Neural crest cell (in vitro differentiated cells): ENCODE measurements at places on chromosomes 2 and 18. TPM values are rescaled to one million over a fixed set of nuclear protein-coding genes. Genes with fewer than 3 reads are reported as not detected.

- no peak overlapping the region for H3K27ac ChIP-seq
- DNase-seq = no peak
- H3K4me3 ChIP-seq = no peak overlapping the region
These were observed 134.0 kb upstream of the SPATS2L start for GRCh38 chr2:200172521-200172920.

DNA sequence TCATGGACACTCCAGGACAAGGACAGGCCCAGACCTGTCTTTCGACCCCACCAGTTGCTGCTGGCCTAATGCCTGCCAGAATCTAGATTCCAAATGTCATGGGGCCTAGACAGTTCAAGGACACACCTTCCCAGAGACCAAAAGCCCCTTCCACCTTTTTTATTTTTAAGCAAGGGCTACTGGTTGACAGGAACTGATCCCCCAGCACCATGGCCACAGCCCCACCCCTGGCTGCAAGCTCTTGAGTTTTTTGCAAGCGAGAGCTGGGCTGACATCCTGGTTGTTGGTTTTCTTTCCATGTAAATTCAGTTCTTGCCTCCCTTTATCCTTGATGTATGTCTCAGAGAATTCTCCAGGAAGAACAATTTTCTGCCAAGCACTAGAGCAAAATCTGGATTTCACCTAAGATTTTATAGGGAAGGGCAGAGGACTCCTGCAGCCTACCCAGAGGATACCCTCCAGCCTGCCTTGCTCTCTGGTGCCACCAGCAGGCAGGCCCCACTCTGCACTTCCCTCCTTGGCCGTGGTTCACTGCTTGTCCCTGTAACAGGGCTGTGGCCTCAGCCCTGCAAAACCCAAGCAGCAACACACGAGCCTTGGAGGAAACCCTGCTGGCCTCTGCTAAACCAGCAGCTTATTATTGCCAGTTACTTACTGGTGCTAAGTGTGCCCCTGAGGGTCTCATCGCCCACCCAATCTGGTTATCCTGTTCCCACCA lies 97.7 kb downstream of the TWIST2 start:
- peak; percentile 38 for DNase-seq
- no peaks in the 10 kb centered on the region for H3K36me3 ChIP-seq
- no peaks in the 10 kb centered on the region for H3K4me1 ChIP-seq
- H3K27me3 ChIP-seq = no peaks in the 10 kb centered on the region
- H3K4me3 ChIP-seq = no peak overlapping the region

GRCh38 chr2:113965644-113966043 lies 75.8 kb downstream of the ACTR3 start:
- DNase-seq = peak; percentile 30
- H3K36me3 ChIP-seq = no peaks in the 10 kb centered on the region
- peaks cover 8% of the 10 kb centered on the region for H3K4me1 ChIP-seq
- H3K27ac ChIP-seq = no peak overlapping the region
- no peaks in the 10 kb centered on the region for H3K27me3 ChIP-seq

DNA sequence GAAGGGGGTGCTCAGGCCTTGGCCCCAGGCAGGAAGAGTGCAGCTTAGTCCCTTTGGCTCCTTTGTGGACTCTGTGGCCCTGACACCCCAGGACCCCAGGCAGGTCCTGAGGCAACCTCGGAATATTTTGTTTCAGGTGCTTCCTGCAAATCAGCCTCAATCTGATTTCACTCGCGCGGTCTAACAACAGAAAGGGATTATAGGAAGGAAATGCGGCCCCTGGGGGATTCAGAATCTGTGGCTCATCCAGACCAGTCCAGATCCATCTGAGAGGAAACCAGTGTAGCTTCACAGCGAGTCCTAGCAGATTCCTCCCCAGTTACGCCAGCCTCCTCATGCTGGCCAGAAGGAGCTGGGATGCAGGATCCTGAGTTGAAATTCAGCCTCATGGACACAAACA lies 59.5 kb upstream of the YWHAQ start:
- H3K27me3 ChIP-seq = no peaks in the 10 kb centered on the region
- H3K4me3 ChIP-seq = no peak overlapping the region
- peak overlapping the region; percentile 2 for H3K27ac ChIP-seq

SPC25 gene
- total RNA-seq = 39.3 and 40.8 TPM in 2 replicates

REEP1 gene
- total RNA-seq = 12.0 and 12.3 TPM in 2 replicates

OR6B2 gene
- not detected in 2 replicates for total RNA-seq

GRCh38 chr2:231934441-231935206 lies 8.4 kb upstream of the NPPC start:
- H3K4me3 ChIP-seq = no peak overlapping the region
- no peaks in the 10 kb centered on the region for H3K36me3 ChIP-seq
- H3K27ac ChIP-seq = peak overlapping the region; percentile 57
- H3K4me1 ChIP-seq = no peaks in the 10 kb centered on the region
- H3K27me3 ChIP-seq = peaks cover 5% of the 10 kb centered on the region
- DNase-seq = no peak

MBD2 gene
- total RNA-seq = 36.2 TPM in 2 replicates

KIAA2012 gene
- total RNA-seq = 0.07 and 0.34 TPM in 2 replicates

GRCh38 chr2:200177971-200178911 lies 128.3 kb upstream of the SPATS2L start:
- H3K4me3 ChIP-seq = no peak overlapping the region
- no peak for DNase-seq
- peak overlapping the region; percentile 28 for H3K27ac ChIP-seq
- no peaks in the 10 kb centered on the region for H3K27me3 ChIP-seq

- H3K27me3 ChIP-seq = no peaks in the 10 kb centered on the region
- H3K36me3 ChIP-seq = peaks cover 7% of the 10 kb centered on the region
- no peak overlapping the region for H3K27ac ChIP-seq
- H3K4me3 ChIP-seq = no peak overlapping the region
These were observed 11.5 kb downstream of the MFSD2B start for GRCh38 chr2:24021122-24021998.

- no peaks in the 10 kb centered on the region for H3K36me3 ChIP-seq
- H3K27ac ChIP-seq = no peak overlapping the region
- H3K4me3 ChIP-seq = no peak overlapping the region
- DNase-seq = no peak
These were observed 159.5 kb downstream of the PTGR3 start for GRCh38 chr18:75049455-75049789.

GALNT1 gene
- 92.3 and 93.5 TPM in 2 replicates for total RNA-seq

DNA sequence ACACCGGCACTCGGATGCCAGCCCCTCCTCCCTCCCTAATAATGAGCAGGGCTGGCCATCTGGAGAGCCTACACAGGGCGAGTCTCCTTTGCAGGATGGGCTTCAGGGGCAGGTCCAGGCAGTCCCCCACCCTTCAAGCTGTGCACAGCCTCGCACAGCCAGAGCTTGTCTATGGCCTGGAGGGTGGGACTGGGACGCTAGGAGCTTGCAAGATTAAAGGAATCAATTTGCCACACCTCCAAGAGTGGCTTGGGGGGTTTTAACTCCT lies 43.9 kb upstream of the OTOF start:
- H3K27me3 ChIP-seq = peaks cover 12% of the 10 kb centered on the region
- H3K4me1 ChIP-seq = peaks cover 3% of the 10 kb centered on the region
- H3K27ac ChIP-seq = no peak overlapping the region
- H3K4me3 ChIP-seq = no peak overlapping the region
- no peaks in the 10 kb centered on the region for H3K36me3 ChIP-seq

- DNase-seq = no peak
- no peak overlapping the region for H3K4me3 ChIP-seq
- no peaks in the 10 kb centered on the region for H3K27me3 ChIP-seq
These were observed 117.0 kb upstream of the ZSWIM2 start for GRCh38 chr2:186966015-186966414.

- no peak overlapping the region for H3K4me3 ChIP-seq
- no peaks in the 10 kb centered on the region for H3K4me1 ChIP-seq
- H3K27me3 ChIP-seq = no peaks in the 10 kb centered on the region
- no peak overlapping the region for H3K27ac ChIP-seq
- DNase-seq = no peak
These were observed 104.9 kb downstream of the TRABD2A start for GRCh38 chr2:84776011-84776410.

GRCh38 chr18:70636991-70637390 lies 348.1 kb downstream of the SOCS6 start:
- no peak overlapping the region for H3K4me3 ChIP-seq
- no peak for DNase-seq
- no peak overlapping the region for H3K27ac ChIP-seq
- H3K4me1 ChIP-seq = peaks cover 6% of the 10 kb centered on the region

DNA sequence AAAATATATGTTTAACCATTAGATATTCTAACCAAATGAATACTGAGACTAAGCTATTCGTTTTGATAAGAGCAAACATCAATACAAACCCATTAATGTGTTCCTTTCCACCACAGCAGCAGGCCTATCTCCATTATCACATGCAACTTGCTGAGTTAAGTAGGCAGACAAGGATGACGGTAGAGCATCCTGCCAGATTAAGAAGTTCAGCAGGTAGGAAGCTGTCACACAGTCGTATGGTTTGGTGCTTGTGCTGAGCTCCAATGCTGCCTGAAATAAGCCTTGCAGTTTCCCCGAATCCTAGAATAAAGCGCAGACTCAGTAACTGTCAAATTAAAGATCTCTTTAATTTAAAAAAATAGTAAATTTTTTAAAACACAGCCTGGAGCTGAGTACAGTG lies 39.6 kb downstream of the THADA start:
- H3K27me3 ChIP-seq = no peaks in the 10 kb centered on the region
- H3K27ac ChIP-seq = no peak overlapping the region
- H3K4me1 ChIP-seq = peaks cover 9% of the 10 kb centered on the region
- DNase-seq = no peak

INPP5D gene
- 0.28 and 0.30 TPM in 2 replicates for total RNA-seq
